ENCODE measurements at places on chromosomes 12 and 14.

DNA sequence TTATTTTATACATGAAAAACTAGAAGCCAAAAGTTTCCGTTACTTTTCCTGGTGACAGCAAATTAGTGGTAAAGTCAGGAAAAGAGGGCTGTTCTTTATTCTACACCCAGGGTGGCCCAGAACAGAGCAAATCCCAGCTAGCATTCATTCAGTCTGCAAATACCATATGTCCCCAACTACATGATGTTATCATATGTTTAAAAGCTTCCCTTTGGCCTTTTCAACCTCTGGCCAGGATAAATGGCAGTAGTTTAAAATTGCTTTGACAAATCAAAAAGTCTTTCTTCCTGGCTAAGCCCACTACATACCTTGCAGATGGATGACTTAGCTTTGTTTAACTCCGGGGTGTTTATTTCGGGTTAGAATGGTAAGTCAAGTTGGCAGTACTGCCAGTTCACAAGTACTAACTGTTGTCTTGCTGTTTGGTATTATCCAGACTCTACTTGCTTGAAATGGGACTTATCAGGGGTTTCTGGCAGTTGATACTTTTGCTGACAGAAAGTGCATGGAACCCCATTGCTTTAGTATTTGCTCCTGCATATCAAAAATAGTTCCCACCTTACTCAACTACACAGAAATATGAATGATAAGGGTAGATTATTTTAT lies 69.7 kb downstream of the PKP2 start:
- DNase-seq: no peak

GRCh38 chr14:23566778-23567185 lies 809 bp downstream of the AP1G2 start:
- no peak for DNase-seq

DNA sequence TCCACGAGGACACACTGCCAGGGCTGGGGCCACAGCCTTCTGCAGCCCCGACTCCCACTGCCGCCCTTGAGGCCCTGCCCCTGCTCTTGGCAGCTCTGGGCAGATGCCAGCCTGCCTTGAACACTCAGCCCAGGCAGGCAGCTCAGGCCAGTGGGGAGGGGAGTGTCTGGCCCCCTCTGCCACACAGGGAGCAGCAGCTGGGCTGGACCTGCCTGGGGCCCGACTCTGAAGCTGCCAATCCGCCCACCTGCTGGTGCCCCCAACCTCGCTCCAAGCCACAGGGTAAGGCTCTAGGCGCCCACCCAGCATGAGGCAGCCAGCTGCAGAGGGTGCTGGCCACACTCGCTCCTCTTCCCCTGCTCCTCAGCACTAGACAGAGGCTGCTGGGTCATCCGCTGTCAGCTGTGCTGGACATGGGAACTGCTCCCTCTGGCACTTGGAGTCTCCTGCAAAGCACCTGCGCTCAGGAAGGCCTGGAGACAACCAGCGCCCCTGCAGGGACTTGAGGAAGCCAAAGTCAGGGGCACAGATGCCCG lies 24.6 kb upstream of the NUDT14 start:
- no peak for DNase-seq

DNA sequence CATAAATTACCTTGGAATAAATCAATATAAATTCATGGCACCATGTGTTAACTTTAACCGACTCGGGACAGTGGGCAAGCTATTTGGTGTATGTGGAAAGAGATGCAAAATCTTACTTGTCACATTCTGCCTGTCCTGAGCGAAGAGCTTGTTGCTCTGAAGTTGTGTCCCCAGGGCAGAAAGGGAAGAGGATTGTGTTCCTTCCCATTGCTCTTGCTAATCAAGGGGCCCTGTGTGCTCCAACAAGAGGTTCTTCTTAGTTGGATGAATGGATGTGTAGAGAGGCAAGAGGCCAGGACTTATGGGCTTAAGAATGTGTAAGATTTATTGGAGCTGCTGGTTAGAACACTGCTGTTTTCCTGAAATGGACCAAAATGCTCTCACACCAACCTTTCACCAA lies 36.5 kb upstream of the FRS2 start:
- no peak for DNase-seq

DNA sequence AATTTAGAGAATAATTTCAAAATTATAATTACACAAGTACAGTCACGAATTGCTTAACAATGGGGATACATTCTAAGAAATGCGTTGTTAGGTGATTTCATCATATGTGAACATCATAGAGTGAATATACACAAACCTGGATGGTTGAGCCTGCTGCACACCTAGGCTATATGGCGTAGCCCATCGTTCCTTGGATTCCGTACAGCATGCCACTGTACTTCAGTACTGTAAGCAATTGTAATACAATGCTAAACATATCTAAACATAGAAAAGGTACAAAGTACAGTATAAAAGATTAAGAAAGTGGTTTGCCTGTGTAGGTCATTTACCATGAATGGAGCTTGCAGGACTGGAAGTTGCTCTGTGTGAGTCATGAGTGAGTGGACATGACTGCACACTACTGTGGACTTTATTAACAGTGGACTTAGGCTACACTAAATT lies 286.2 kb downstream of the CACNA1C start:
- DNase-seq: no peak

DNA sequence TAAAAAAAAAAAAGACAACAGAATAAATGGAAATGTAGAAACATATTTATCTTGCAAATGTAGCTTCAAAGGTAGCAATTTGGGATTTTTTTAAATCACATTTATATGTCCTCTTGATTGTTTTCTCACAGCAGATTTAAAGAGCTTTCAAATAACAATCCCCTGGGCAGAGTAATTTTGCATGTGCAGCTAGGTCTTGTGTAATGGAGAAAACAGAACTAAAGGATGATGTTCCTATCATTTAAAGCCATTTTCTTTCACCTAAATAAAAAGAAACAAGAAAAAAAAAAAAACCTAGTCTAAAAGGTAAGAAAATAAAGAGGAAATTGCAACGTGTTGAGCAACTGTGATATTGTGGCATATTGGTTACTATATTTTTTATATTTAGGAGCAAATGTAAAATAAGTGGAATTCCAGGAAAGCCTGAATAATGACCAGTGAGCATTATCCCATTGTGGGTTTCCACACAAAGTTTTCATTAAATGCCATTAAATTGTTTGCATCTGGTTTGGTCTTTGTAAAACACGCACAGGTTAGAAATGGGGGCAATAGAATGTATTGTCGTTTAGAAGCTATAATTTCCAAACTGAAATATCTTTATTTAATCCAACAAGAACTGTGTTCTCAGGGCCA lies 215.6 kb downstream of the SLC6A15 start:
- no peak for DNase-seq

DNA sequence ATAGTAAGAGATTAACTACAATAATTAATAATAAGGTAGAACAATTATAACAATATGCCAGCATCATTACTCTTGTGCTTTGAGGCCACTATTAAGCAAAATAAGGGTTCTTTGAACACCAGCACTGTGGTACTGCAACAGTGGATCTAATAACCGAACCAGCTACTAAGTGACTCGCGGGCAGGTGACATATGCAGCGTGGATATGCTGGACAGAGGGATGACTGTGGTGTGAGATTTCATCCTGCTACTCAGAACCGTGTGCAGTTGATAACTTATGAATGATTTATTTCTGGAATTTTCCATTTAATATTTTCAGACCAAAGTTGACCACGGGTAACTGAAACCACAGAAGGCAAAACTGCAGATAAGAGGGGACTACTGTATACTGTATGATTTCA lies 34.4 kb downstream of the BMAL2 start:
- no peak for DNase-seq

All from nephron progenitor cell (in vitro differentiated cells).